RPMI7951 (cell line): ENCODE measurements at places on chromosomes 5 and 9.

- peak; percentile 51 for DNase-seq
Observed at GRCh38 chr9:106846857-106847256, 16.1 kb upstream of the ZNF462 start.

DNA sequence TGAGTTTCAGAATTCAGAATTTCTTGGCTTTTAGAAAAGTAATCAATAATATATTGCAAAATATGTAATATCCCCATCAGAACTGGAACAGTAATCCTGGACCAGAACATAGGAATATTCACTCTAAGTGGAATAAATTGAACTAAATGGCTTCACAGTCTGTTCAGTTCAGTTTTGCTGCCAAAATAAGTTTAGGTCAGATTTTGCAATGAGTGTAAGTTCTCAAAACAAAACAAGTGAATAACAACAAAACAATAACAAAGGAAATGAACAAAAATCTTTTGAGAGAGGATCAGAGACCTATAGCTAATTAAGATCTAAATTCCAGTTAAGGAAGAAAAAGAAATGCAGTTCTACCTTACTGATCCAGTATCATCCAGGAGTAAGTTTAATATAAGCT, 9.3 kb downstream of the PTGER4 start:
- DNase-seq, result no peak

GRCh38 chr5:115313052-115313451, 16.6 kb upstream of the CCDC112 start:
- no peak for DNase-seq

DNA sequence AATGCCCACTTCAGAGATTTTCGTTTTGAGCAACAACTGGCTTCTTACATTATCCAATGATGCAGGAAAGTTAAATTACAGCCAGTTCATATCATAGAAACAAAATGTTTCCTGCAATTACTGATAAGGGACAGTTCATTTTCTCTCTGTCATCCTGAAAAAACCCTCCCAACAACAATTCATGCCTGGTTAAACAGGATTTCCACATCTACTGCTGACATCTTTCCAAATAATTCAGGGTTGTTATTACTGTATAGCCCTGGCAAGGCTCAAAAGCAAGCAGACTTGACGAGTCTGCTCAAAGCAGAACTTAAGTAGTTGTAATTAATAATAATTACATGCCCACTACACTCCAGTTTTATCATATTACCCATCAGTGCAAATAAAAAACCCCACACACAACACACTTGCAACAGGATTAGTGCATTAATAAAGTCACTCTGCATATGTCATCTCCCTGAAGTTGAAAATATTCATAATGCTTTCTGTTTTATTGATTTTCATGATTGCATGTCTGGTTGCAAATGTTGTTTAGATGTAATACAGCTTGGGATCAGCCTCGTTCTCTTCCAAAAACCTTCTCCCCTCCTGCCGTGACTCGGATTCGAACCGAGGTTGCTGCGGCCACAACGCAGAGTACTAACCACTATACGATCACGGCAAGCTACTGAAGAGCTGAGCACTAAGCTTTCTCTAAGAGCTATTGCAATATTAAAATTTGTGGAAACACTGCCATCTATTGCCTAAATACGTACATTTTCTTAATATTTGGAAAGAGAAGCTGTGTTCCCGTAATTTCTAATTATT, 119.6 kb upstream of the NFIB start:
- DNase-seq, result peak; percentile 34

GRCh38 chr9:101333490-101333889, 51.3 kb downstream of the BAAT start:
- no peak for DNase-seq

- no peak for DNase-seq
Observed at GRCh38 chr5:57802131-57802530, 319.5 kb upstream of the ACTBL2 start.

DNA sequence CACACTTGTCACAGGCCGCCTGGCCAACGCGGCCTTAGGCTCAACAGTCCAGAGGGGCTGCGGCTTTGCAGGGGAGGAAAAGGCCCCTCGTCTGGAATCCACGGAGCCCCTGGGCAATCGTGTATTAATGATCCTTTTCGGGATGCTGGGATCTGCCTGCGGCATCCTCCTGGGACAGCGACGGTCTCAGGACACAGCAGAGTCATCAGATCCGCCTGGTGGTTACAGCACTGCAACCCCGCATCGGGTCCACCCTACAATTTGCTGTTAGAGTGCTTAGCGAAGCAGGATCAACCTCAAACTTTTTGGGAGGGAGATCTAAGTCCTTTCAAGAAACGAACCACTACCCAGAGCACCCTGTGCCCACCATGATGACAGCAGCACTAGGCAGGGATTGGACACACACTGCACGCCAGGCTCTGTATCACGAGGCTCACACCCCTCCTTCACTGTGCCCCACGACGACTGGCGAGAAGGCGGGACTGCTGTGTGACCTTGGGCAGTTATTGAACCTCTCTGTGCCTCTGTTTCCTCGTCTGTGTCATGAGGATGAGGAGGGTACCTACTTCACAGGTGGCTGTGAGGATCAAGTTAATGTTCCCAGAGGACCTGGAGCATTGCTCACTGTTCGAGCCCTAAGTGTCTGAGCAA, 100.4 kb upstream of the COL5A1 start:
- DNase-seq, result peak; percentile 28

- DNase-seq, result no peak
Observed at GRCh38 chr9:124409410-124409809, 5.8 kb downstream of the PSMB7 start.

GRCh38 chr9:130262771-130263170, 2.8 kb upstream of the HMCN2 start:
- no peak for DNase-seq

DNA sequence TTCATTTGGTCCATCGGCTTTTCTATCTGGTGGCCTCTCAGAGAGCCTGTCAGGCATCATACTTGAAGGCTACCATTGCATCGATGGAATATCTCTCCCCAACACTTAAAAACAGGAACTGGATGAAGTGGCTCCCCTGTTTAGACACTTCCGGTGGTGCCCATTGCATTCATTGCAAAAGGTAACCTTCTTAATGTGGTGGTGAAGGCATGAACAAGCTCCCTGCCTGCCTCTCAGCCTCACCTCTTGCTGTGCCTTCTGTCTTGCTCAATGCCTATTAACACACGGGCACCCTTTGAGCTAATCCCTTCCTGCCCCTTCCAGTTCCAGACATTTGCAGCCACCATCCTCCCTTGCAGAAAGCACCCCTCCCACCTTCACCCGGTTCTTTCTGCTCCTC, 233.1 kb upstream of the MSX2 start:
- no peak for DNase-seq

DNA sequence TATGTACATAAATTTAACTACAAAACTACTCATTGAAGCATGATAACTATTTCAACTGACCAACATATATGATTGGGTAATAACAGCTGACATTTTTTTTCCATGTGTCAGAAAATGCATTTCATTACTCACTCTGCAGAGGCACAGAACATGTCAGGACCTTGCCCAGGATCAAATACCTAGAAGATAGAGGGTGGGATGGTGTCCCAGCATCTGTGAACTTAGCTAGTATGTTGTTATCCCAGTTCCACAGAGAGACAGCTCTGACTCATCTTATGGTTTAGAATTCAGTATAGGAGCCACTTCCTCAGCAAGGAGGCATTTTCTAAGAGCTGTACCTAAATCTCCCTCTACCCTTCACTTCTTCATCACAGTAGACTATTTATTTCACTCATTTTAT, 1198.6 kb upstream of the ACO1 start:
- no peak for DNase-seq

DNA sequence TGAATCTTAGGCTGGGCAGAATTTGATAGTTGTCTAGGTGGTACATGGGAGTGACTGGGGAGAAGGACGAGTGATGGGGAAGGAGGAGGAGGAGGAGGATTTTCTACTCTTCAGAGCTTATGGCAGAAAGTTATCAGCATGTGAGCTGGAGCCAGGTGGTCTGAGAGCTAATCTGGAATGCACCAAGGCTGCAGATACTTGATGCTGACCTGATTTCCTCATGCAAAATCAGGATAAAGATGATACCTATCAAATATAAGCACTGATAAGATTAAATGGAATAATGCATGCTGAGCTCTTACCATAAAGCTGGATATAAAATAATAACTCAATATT, 250.4 kb downstream of the SEMA5A start:
- no peak for DNase-seq

DNA sequence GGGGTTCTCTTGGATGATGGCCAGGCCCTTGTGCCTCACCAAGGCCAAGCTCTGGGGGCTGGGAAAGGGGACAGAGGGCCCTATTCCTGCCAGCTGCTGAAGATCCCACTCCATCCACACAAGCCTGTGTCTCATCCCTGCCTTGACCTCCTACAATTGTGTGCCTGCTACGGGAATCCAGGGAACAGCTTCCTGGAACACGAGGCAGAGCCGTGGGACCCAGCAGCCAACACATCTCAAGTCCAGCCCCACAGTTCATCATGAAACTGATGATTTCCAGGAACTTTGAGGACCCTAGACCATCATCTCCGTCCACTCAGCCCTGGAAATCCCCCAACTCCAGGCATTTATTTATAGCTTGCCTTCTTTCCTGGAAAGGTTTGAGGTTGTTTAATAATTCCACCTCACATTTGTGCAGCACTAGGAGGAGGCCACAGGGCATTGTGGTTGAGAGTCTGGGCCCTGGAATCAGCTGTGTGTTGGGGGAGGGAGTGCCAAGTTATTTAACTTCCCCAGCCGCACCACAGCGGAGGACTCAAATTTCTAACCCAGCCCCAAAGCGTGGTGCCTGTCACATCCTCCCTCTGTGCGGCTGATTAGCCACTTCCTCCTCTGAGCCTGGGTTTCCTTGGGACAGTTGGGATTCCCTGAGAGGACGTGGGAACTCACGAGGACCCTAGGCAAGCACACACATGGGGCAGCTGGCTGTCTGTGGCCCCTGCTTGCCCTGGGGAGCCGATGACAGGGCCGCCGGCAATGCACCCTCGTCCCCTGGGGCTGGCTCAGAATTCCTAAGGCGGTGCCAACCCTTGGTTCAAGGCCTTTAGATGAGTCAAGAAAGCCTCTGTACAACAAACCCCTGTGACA, 58.2 kb upstream of the GGTA1 start:
- DNase-seq, result peak; percentile 96

GRCh38 chr5:121867403-121867802, 15.7 kb downstream of the FTMT start:
- no peak for DNase-seq

- DNase-seq, result no peak
Observed at GRCh38 chr9:35406183-35406959, 83.5 kb upstream of the RUSC2 start.

GRCh38 chr5:105167092-105167491, 1604.5 kb upstream of the NUDT12 start:
- no peak for DNase-seq

DNA sequence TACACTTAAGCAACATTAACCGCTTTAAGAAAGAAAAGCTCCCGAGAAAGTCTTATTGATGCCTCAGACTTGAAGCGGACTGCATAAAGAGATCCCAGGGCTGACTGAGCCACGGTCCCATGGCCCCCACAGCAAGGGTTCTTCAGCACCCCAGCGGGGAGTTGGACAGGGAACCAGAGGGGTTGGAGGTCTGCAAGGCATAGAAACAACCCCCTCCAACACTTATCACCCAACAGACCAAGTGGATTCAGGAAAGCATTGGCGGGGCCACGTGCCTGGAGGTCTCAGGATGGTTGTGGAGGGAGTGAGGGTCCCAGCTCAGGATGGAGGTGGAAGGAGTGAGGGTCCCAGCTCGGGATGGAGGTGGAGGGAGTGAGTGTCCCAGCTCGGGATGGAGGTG, 143.7 kb upstream of the IRX2 start:
- DNase-seq, result no peak

GRCh38 chr5:140324617-140325241, 21.7 kb downstream of the HBEGF start:
- DNase-seq, result peak; percentile 51

- no peak for DNase-seq
Observed at GRCh38 chr9:116381350-116381749, 227.8 kb downstream of the PAPPA start.

DNA sequence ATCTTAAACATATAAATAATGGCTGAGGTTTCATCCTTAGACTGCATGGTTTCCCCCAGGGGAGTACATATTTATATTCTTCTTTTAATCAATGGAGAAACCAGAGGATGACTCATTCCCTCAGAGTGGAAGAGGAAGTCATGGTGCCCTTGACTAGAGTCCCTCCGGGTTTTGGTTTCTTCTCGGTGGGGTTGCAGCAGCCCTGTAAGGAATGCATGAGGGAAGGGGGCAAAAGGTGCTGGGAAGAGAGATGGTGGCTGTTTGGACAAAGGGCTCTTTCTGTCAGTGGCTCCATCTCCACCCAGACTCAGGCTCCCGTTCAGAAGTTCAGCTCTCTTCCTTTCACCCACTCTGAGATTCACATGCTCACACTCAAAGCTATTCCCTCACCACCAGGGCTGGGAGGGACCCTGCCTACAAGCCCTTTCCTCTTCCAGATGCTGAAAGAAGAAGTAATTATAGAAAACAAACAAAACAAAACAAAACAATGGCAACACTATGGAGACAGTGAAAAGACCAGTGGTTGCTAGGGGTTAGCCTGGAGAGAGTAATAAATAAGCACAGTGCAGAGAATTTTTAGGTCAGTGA, 129.8 kb upstream of the IL12B start:
- peak; percentile 42 for DNase-seq

GRCh38 chr9:123453076-123453667, 97.2 kb downstream of the CRB2 start:
- DNase-seq, result no peak

DNA sequence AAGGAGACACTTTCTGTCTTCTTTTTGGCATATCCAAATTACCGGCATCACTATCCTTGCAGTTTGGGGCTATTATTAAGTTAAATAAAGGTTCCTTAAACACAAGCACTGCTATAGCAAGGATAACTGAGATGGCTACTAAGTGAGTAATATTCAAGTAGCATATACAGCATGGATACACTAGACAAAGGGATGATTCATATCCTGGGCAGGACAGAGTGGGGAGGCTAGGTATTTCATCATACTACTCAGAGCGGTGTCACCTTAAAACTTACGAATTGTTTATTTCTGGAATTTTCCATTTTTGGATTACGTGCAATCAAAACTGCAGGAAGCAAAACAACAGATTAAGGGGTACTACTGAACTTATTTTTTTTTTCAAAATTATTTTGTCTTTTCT, 54.1 kb downstream of the FER start:
- peak; percentile 84 for DNase-seq

- no peak for DNase-seq
Observed at GRCh38 chr5:138725818-138726416, 27.3 kb upstream of the CTNNA1 start.

DNA sequence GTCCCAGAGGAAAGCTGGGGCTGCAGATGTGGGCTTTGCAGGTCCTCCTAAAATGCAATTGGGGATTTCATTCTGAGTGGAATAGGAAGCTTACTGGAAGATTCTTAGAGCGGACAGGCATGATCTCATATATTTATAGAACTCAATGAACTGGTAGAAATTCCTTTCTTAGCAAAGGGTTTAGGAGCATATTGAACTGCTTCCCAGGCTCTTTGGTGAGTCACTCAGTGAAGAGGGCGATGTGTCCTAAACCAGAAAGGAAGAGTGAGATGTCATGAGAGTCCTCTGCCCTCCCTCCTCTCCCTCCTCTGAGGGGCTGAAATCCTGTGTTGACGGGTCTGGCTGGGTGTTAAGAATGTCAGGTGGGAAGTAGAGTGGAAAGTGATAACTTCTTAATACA, 26.3 kb upstream of the SEMA6A start:
- no peak for DNase-seq

GRCh38 chr5:147949711-147950573, 43.6 kb upstream of the C5orf46 start:
- peak; percentile 46 for DNase-seq

GRCh38 chr5:10801931-10802666, 41.1 kb upstream of the DAP start:
- peak; percentile 24 for DNase-seq
